ENCODE measurements at places on chromosomes 7 and 10. TPM values are rescaled to one million over a fixed set of nuclear protein-coding genes. Genes with fewer than 3 reads are reported as not detected.

- DNase-seq, result peak; percentile 50
Observed at GRCh38 chr10:24847112-24848070, 105.0 kb downstream of the PRTFDC1 start.

IGFBP3 gene
- 211 TPM for total RNA-seq

GRCh38 chr7:693280-693679 is 33.2 kb upstream of the DNAAF5 start:
- no peak for DNase-seq

DNA sequence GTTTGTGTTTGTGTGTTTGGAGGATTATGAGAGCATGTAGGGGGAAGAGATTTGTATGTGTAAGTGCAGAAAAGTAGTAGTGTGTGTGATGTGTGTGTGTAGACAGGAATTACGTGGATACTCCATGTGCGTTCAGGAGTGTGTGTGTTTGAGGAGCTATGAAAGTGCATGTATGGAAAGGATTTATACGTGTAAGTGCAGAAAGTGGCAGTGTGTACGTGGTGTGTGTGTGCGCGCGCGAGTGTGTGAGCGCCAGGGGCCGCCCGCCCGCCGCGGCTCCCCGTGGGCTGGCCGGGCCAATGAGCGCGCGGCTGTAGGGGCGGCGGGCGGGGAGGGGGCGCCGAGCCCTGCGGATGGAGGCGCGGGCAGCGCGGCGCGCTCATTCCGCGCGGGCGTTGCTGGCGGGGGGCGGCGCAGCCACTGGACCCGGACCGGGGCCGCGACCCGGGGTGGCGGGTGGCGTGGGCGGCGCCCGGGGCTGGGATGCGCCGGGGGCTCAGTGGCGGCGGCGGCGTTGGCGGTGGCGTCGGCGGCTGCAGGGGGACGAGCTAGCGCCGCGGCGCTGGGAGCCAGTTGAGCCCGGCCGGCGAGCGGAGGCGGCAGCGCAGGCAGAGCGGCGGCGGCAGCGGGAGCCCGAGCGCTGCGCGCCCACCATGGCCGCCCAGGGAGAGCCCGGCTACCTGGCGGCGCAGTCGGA is at the start of gene BICC1:
Gene BICC1, plus strand, starts transcription at position 382 of the 697 bp plus-strand sequence. Its CDS starts 272 bp downstream, at position 654.
- DNase-seq, result peak; percentile 80

- DNase-seq, result no peak
Observed at GRCh38 chr10:117342641-117343040, 32.6 kb downstream of the PDZD8 start.

DNA sequence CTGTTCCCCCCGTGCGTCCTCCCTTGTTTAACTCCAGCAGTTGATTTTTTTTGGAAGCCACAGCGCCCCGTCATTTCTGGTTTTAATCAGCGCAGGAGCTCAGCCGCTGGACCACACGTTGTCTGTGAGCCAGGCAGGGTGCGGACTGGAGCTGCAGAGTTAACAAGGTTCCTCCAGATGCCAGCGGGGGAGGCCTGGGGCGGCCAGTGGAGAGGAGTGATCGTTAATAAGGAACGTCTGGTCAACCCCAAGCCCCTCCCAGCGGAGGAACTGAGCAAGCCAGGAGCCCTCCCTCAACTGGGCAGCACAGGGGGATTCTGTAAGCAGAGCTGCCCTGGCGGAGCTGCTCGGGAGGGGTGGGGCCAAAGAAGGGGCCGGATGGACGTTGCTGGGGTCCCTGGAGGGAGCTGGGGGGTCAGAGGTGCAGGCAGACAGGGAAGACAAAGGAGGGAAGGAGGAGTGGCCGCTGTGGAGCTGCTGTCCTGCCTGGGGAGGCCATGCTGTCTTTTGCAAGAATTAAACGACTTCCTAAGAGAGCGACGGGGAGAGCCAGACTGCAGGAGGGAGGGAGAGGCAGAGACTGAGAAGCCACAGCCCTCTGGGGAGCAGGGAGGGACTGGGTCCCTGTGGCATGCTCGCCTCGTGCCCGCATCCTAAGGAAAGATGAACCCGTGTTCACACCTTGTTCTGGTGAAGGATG is 537.1 kb upstream of the FOXK1 start:
- peak; percentile 74 for DNase-seq

- no peak for DNase-seq
Observed at GRCh38 chr7:94274828-94275227, 119.9 kb upstream of the COL1A2 start.

- peak; percentile 44 for DNase-seq
Observed at GRCh38 chr10:61708846-61709245, 46.1 kb downstream of the CABCOCO1 start.

DNA sequence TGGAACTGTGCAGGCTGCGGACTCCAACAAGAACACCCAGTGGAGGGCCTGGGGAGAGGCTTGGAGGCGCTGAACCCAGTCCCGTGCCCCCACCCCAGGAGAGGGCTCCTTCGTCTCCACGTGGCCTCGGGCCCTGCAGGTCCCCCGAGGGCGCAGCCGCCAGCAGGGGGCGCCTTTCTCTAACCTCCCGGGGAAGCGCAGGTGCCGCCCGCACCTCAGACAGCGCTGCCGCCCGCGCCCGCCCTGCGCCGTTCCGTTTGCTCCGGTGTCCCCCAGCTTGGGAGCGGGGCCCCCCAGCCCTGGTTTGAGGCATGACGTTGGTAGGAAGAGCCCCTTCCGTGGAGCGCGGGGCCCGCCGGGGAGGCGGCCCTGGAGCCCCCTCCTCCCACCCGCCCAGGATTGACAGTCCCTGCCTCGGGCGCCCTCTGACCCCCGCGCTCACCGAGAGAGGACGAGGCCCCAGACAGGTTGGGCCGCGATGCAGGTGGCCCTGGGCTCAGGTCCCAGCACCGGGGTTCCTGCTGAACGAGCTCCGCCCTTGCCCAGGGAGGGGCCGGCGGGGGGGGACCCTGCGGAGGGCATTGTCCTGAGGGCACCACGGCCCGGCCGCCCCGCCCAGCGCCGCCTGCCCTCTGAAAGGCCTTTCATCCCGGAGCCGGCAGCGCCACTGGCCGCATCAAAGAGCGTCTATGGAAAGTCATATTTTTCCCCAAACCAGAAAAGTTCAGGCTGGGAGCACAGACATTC is 42.8 kb downstream of the FOXL3 start:
- DNase-seq, result no peak

DNA sequence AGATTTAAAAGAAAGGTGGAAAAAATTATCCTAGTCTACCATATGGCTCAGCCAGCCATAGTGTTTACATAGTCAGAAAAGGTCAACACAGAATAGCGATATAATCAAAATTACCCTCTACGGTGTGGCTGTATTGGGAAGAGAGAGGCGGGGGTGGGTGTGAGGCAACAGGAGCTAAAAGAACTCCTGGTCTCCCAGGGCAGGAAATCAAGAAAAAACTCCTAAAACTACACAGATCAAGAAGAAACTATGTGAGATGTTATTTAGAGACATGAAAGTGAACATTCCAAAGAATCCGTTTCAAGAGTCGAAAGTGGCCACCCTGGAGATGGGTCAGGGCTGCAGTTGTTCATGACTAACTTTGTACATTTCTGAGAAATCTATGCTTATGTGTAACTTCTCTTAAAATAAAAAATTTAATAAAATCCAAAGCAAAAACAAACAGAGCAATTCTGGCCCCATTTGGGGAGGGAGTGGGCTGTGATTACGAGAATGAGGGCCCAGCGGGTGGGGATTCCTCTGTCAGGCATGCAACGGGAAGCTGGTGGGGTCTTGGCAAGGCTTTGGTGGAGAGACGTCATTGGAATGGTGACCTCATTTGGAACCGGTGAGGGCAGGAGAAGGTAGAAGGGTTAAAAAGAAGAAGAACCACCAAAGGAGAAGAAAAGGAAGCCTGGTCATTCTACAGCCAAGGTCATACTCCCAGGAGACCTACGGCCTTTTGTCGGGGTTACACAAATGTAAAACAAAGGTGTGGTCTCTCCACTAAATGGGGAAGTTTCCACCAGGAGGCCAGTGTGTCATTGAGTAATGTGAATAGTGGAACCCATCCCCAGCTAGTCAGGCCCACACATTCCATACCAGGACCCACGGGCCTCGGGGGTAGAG is 71.2 kb upstream of the DUSP5 start:
- no peak for DNase-seq

DNA sequence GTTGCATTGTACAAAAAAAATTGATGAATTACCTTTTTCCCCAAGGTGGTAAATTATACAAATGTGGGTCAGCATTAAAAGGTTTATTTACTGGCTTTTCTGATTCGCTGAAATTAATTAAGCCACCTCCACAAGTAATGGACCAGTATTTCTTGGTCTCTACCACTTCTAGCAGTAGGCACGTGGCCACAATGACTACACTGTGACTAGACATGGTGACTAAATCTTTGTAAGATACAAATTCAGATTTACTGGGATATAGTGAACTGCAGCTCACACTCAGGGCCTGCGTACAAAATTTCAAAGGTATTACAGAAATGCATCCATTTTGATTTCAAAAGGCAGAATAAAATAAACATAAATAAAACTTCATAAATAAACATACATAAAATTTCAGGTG is 10.9 kb downstream of the HPSE2 start:
- no peak for DNase-seq

GRCh38 chr10:12340371-12340770 is 9.0 kb upstream of the CAMK1D start:
- no peak for DNase-seq

DNA sequence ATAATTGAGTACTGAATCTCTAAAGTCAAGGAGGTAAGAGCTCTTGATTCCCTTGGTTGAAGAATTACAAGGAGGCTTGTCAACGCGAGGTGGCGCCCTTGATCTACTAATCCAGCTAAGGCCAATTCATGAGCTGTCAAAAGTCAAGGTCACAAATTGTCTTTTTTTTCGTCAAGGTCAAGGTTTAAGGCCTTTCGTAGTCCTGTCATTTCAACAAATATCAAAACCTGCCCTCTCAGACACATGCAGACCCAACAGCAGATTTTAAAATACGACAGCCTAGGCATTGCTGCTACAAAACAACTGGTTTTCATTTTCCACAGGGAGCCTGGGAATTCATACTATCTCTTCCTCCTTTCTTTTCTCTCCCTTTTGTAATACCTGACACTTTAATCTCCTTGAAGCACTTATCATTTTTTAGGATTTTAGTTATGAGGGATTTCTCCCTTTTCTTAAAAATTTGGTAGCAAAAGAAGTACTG is 3.6 kb downstream of the HOXA13 start:
- peak; percentile 86 for DNase-seq

- peak; percentile 81 for DNase-seq
Observed at GRCh38 chr7:33986951-33987947, 81.9 kb downstream of the BMPER start.

GRCh38 chr7:40419806-40420205 is 285.0 kb downstream of the SUGCT start:
- DNase-seq, result no peak

C7orf57 gene
- total RNA-seq, result 0.10 TPM

PROSER2 gene
- 4.9 TPM for total RNA-seq

TMEM176B gene
- 24.6 TPM for total RNA-seq

DNA sequence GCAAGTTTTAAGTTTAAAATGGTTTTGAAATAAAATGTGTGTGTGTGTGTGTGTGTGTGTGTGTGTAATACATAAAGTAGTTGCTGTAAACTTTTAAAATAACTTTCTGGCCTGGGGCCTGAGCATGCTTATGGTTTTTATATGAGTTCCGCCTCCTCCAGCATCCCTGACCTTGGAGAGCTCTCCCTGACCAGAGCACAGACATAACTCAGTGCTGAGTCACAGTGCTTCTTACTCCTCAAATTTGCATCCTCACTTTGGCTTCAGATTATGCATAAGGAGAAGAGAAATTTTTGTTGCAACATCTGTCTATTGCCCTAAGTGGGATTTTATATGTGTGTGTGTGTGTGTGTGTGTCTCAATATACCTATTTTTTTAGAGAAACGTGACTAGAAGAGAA is 200.8 kb downstream of the ELMO1 start:
- DNase-seq, result peak; percentile 71

DNA sequence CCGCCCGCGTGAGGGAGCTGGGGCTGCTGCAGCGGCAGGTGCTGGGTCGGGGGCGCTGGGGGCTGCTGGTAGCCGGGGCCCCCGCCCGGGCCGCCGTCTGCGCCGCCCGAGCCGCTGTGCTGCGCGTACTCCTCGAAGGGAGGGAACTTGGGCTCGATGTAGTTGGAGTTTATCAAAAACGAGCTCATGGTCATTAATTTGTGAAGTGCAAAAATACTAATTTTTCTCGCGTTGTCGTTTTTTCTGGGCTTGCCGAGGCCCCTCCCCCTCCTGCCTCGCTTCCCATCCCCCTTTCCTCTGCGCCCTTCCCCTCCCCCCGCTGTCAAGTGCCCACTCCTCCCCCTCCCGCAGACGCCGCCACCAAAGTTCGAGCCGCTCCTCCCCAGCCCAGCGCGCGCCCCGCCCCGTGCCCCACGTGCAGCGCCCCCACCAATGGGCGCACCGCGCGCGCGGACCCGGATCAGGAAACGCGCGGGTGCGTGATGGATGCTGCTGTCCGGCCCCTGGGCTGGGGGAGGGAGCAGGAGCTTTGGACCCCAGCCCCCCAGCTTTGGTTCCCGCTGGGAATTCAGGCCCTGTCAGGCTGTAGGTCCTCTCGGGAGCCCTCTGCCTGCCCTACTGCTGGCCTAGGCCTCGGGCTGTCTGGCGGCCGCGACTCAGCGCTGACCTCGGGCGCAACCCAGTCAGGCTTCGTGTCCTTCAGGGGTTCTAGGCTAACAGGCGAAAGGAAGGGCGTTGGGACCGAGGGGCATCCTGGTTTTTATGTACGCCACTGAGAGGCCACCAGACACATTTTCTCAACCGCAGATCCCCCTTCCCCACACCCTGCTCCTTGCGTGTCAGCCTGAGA is at the start of gene HOXA4:
Gene HOXA4, minus strand, starts transcription at position 218 of the 850 bp plus-strand sequence. Its CDS starts 24 bp downstream, at position 194.
- peak; percentile 83 for DNase-seq

- no peak for DNase-seq
Observed at GRCh38 chr10:95588025-95588424, 26.9 kb upstream of the SORBS1 start.

- no peak for DNase-seq
Observed at GRCh38 chr7:66790196-66790595, 49.7 kb downstream of the RABGEF1 start.

JAKMIP3 gene
- 0.39 TPM for total RNA-seq

DNA sequence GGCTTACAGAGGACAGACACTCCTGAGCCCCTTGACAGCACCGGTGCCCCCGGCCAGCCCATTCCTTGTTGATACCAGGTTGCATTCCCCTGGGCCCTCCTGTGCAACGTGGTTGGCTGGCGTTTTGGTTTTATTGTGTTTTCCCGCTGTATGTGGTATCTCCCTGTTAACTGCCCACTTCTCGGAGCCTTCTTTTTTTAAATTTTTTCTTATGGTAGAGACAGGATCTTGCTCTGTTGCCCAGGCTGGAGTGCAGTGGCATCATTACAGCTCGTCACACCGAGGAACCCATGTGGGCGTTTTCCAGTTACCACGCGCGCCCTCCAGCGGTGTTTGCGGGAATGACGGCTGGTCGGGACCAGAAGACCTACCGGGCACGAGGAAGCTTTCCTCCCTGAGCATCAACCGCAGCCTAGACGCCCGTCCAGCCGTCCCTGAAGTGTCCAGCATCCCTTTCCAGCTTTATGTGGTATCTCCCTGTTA is 16.9 kb upstream of the ZFAND2A start:
- no peak for DNase-seq

DNA sequence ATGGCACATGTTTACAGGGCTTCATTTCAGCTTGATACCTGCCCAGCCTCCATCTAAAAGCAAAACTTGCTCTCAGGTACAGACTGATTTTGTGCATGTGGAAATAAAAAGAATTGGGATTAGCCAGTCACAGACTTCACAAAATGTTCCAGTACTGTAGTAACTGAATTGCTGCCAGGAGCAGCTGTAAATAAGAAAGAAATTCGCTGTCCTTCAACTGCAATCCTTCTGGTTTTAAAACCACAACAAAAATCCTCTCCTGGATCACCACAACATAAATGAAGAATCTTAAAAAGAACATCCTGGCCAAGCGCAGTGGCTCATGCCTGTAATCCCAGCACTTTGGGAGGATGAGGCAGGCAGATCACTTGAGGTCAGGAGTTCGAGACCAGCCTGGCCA is 3.9 kb upstream of the MIOS start:
- no peak for DNase-seq
